ENCODE measurements at places on chromosomes 12 and 14.

- DNase-seq: no peak
Observed at GRCh38 chr14:48563489-48563888, 888.1 kb upstream of the MDGA2 start.

- no peak for DNase-seq
Observed at GRCh38 chr14:66649498-66649897, 141.6 kb downstream of the GPHN start.

DNA sequence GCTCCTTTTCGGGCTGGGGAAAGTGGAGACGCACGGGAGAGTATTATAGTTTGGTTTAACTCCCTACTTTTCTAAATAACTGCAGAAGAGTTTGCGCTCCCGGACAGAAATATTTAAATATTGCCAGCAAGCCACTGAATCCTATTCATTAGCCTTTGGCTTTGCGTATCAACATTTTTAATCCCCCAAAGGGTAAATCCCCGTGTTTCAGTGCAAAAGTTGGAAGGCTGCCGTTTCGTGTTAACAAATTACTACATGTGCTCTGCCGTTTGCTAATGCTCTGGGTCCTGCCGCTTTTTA is 372 bp upstream of the DPF3 start:
- DNase-seq: no peak

GRCh38 chr14:22767323-22767589 is 768 bp downstream of the OXA1L start:
- no peak for DNase-seq

DNA sequence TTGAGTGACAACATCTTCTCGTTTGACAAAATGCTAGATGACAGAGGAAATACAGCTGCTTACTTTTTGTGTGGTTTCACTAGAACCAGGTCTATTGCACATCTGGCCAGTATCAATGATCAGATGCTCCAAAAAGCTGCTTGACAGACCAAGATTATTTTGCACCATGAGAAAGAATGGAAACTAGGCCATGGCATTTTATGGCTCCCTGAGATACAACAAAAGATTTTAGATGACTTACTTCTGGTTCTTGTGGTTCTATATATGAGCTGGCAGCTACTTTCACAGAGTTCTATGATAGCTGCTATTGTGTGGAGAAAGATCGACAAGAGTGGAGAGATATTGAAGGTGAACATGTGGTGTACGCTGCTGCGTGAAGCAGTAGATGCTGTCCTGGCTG is 25.9 kb upstream of the PPFIBP1 start:
- DNase-seq: no peak
